ENCODE measurements at places on chromosomes 12 and 14.

GRCh38 chr14:24376448-24377070 lies 8.6 kb downstream of the NFATC4 start:
- no peak for DNase-seq

- DNase-seq, result no peak
Measured at GRCh38 chr14:87687420-87687819, 305.6 kb downstream of the GALC start.

DNA sequence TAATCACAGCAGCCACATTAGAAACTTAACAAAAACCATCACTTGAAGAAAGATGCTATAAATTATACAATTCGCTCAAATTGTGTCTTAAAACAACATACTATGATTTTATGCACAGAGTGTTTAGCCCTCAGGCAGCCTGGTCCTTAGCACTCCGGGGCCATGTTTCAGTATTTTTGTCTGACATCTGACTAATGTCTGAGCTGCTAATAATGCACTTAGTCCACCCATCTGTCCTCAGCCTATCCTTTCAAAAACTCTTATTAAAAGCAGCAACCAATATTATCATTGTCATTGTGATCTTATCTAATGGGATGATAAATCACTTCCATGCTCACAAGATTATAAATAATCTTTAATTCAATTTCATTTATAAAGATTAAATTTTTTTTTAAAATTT lies 602.7 kb upstream of the FOXG1 start:
- no peak for DNase-seq

DNA sequence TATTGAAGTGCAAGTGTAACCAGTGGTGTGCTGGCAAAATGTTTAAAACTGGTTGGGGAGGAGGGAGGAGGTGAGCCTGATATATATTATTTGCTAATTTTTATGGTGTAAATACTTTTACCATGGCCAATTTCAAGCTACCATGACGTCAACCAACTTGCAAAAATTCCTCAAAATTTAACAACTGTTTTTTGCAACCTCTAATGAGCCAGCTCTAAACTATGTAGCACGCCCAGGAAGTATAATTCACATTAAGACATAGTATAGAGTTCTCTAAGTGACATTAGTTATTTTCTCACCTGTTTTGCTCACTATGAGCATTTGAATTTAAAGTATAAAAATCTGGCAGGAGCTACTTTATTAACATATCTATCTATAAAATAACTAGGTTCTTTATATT lies 41.4 kb downstream of the ATL1 start:
- no peak for DNase-seq
